ENCODE measurements at places on chromosomes 3 and 15.
A peak's percentile ranks its signal among the peaks of the same experiment; 100 is the strongest.

- no peak for DNase-seq
These were observed 8.2 kb upstream of the OCA2 start for GRCh38 chr15:28107111-28107903.

- DNase-seq = no peak
These were observed 281.1 kb upstream of the TPRG1 start for GRCh38 chr3:188890572-188891270.

DNA sequence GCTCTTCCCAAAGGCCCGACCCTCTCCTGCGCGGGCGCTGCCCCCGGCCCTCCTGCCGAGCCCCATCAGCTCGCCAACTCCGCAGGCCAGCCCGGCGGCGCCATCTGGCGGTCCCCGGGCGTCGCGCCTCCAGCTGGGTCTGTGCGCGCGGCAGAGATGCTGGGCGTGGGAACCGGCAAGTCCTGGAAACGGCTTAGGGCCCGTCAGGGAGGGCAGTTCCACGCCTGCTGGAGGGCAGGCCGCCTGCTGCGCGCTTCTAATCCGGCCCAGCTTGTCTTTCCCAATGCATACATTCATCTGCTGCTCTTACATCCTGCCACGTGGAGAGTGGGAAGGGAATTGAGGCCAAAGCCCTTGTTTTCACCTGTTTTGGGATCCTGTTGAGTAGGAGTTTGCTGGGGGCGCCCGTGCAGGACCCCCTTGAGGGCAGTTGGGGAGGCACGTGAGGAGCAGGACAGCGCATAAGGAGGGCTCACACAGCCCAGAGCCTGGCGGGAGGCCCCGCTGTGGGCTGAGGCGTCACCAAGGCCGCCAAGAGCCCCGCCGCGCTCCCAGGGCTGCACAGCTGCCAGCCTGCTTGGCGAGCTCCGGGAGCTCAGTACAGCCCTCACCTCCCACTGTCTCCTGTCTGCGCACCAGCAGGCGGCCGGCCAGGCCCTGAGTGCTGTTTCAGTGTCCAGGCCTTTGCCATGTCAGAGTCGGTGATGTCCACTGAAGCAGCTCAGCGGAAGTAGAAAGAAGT, 165.6 kb downstream of the NSMCE3 start:
- DNase-seq = peak; percentile 71

DNA sequence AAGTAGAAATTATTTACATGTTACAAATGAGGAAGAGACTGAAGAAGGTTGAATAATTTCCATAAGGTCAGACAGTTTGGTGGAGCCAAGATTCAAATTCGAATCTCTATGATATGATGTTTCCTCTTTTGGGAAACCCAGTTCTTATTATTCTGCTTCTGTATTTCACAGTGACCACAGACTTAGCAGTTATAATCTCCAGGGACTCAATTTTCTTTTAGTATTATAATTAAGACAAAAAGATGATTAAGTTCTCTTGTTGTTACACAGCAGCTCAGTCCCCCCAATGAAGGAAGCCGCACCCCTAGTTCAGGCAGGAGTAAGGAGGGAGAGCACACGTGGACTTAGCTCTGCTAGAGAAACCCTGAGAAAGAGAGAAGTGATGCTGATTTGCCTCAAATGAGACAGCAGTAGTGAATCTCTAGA, 130.6 kb downstream of the CCNL1 start:
- DNase-seq = no peak

- no peak for DNase-seq
These were observed 211.7 kb upstream of the GADL1 start for GRCh38 chr3:31106204-31106603.

DNA sequence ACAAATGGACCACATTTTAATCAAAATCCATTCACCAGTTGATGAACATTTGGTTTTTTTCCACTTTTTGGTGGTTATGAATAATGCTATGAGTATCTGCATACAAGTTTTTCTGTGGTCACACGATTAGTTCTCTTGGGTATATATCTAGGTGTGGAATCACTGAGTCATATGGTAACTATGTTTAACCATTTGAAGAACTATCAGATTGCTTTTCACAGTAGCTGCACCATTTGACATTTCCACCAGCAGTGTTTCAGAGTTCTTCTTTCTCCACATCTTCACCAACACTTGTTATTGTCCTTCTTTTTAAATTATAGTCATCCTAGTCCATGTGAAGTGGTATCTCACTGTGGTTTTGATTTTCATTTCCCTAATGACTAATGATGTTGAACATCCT, 33.3 kb upstream of the ATG7 start:
- no peak for DNase-seq

DNA sequence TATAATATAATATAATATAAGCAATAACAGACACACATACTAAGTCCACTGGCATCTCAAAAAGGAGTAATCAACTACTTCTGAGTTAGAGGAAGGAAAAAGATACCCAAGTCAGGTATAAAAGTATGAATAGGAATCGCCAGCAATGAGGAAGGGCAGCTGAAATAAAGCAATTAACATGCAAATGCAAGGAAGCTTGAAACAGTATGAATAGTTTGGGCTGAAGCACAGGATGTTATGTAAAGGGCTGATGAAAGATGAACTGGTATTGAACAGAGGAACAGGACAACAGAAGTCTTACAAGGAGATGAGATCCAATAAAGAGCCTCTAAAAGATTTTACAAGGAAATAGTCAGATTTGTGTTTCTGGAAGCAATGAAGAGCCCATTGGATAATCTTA, 7.1 kb downstream of the COPS2 start:
- DNase-seq = no peak

GRCh38 chr15:37771465-37771864, 163.0 kb upstream of the TMCO5A start:
- no peak for DNase-seq

DNA sequence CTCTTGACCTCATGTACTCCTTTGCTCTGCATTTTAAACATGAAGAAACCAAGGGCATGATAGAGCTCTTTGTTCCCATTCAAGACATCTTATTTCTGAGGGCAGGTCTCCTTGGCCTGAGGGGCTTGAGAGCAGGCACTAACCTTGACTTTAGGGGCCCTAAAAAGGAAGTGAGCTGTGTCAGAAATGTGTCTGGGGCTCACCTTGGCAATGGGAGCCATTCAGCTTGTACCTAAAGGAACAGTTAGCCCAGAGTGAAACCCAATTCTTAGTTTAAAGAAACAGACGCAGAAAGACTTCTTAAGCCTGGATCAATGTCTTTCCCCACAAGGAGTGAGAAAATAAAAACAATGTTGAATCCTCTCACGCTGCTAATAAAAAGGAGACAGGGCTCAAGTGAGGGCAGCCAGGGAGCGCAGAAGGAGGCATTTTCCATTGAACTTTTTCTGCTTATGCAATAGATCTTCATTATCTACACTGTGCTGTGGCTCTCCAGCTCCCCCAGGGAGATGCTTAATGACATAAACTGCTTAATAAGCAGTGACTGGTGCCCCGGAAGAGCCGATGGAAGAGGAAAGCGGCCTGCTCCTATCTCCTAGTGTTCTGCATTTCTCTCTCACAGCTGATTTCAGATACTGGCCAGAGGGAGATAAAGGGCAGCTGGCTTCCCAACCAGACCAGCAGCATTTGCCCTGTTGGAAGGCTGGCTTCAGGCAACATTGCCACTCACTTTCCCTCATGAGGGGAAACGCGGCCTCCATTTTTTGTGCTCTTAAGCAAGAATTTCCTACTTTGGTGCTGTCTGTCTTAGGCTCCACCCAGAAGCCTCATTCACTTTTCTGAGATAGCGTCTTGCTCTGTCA, 152.0 kb downstream of the OPA1 start:
- DNase-seq = peak; percentile 49
